ENCODE measurements at places on chromosomes 4 and X. TPM values are rescaled to one million over a fixed set of nuclear protein-coding genes. Genes with fewer than 3 reads are reported as not detected.

OPRPN gene
- not detected for total RNA-seq

PPM1K gene
- total RNA-seq, result 14.2 TPM

REPS2 gene
- 24.3 TPM for total RNA-seq

PCDH18 gene
- 13.7 TPM for total RNA-seq

PRSS12 gene
- 2.4 TPM for total RNA-seq
